ENCODE measurements at places on chromosomes 11 and 22.

DNA sequence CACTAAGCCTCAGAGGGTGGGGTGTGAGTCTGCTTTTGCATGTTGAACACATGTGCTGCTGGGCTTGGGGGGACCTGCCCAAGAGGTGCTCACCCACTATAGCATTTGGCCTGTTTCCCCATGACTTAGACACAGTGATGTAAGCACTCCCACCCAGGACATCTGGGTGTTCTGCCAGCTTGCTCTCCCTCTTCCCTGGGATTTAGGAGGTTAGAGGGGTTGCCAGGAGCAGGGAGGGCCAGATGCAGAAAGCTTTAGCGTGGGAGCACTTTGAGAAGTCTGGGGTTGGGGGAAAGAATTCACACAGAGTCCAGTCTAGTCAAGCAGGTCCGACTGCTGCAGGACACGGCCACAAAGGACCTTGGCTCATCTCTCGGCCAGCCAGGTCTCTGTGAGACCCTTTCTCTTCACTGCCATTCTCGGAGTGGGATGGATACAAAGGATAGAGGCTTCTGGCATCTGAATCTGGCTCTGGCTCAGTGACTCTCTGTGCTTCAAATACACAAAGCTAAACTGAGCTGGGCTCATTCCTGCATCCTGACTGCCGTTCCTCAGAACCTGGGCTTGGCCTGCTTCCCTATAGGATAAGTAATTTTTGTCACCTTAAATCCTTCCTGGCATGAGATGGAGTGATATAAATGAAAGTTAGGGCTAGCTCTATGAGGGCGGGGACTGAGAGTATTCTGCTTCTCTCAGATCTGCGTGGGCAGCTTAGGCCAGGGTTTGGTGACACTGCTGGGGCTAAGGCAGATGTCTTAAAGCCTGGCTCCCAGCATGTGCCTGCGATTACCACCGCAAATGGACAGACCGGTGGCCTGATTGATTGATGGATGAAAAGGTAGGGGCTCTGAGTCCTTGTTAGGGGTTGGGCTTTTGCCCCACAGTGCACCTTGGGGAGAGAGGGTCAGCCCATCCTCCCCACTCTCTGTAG, 14.5 kb downstream of the USP2 start:
- DNase-seq, result no peak

DNA sequence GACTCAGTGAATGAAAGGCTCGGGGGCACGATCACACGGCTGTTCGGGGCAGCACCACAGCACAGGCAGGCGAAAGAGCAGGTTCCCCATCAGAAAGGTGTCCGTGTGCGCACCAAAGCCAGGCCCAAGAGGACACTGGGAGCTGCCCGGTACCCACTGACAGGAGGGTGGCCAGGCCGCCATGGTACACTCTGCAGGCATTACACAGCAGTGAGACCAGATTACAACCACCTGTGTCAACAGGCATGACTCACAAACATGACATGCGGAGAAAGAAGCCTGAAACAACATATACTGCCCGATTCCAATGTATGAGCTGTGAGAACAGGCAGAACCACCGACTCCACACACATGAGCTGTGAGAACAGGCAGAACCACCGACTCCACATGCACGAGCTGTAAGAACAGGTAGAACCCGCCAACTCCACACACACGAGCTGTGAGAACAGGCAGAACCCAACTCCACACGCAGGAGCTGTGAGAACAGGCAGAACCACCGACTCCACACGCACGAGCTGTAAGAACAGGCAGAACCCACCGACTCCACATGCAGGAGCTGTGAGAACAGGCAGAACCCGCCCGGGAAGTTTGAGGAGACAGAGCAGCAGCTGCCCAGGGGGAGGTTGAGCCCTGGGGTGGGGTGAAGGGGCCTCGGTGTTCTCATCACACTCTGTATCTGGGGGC, 32.6 kb downstream of the KIAA0930 start:
- DNase-seq, result no peak

GRCh38 chr11:118928870-118929500, 3.3 kb upstream of the BCL9L start:
- DNase-seq, result peak; percentile 59

DNA sequence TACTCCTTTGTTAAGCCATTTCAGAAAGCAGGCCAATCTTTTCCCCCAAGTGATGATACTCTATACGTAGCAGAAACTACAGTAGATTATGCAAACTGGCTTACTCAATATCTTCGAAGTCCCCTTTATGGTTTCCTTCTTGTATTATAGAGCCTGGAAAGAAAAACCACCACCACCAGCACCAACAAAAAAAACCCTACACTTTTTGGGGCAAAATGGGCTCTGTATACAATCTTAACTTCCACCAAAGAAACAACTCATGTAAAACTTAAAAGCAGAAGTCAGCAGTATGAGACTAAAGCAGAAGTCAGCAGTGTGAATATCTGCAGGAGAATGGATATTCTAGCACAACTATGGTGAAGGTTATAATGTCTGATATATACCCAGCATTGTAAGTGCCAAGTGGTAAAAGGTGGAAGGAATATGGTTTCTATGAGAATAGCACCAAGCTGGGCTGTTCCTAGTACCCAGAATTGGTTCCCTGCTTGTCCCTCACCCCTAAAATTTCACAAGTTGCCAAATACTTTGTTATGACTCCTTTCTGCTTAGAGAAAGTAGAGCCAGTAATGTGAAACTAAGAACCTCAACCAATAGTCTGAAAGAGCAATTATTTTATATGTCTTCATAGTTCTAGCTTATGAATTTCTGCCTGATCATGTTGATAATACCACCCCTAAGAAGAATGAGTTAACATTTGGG, 252.1 kb downstream of the SBF2 start:
- no peak for DNase-seq

- DNase-seq, result no peak
Measured at GRCh38 chr22:39898997-39899396, 1.9 kb upstream of the GRAP2 start.
